ENCODE measurements at places on chromosomes 4 and X.

GRCh38 chr4:17265139-17265538 is 246.8 kb downstream of the QDPR start:
- no peak for DNase-seq

GRCh38 chr4:108556588-108557200 is 63.7 kb upstream of the RPL34 start:
- DNase-seq = no peak

- no peak for DNase-seq
Observed at GRCh38 chr4:48343551-48343950, 2.2 kb downstream of the SLAIN2 start.

- DNase-seq = no peak
Observed at GRCh38 chrX:34918091-34918736, 24.4 kb upstream of the FAM47B start.

DNA sequence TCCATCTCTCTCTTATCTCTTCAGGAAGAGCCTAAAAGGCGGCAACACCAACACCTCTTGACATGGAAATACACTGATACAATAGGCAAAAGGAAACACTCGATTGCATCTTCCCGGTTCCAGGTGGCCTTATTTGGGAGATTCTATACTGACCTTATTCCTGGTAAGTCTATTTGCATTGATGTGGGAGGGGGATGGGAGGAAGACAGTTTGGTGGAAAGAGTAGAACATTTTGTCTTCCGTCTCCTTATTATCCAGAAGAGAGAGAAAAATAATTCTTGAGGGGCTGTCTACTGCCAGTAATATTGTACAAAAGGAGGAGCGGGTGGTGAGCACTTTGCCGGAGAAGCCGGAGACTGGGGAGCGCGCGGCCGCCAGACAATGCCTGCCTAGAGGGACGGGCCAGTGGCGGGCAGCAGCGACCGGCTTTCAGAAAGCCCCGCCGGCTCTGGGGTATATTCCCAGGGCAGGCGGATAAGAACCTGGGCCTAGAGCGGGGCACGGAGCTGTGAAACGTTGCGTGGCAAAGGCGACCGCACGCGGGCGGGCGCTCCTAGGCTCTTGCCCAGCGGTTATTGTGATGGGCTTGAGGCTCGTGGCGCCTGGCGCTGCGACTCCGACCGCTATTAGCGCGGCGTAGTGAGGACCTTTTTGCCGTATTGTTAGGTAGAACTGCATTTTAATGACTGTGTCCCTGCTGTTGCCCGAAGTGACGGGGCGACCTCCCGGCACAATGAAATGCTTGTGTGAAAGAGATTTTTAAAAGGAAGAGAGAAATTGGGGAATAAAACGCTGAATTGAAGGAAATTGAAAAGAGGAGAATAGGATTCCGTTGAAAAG is 518 bp downstream of the PRDM8 start:
- DNase-seq = no peak

GRCh38 chr4:147118528-147118927 is 172.9 kb upstream of the TTC29 start:
- no peak for DNase-seq

DNA sequence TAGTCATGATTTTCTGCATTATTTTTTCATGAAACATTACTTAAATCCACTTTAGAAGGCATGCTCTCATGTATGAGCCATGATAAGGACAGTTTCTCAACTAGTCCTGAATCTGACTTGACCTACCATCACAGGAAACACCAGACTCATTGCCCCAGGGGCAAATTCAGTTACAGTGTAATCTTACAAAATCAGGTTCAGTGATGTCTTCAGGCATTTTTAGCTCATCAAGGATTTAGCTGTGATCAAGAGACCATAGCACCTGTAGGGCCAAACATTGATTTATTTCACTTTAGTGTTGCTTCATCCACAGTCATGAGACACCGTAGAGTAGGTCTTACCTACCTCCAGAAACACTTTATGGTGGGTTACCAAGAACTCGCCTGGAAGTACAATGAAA is 3.1 kb upstream of the TASL start:
- no peak for DNase-seq

- no peak for DNase-seq
Observed at GRCh38 chrX:36983831-36984230, 24.3 kb upstream of the FAM47C start.

- DNase-seq = no peak
Observed at GRCh38 chr4:109078724-109079123, 223.7 kb downstream of the COL25A1 start.

DNA sequence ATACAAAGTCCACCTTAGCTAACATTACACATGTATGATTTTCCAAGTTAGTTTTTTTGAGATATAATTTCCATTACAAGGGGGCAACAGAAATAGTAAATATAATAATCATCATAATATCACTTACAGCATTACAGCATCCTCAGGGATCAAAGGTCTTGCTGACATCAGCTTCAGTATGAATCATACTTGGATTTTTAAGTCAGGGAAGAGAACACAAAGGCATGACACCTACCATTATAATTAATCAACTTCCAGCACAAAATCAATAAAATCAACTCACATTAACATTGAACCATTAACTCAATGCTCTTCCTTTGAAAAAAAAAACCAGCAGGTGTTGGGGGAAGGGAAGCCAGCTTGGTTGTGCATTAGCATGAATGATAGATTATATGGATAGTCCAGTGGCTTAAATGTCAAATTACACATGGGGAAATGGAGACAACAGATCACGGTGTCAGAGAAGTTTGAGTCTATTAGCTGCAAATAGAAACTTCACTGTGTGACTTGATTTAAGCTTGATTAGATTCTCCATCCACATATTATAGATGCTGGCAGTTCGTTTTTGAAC is 66.9 kb upstream of the CAPN6 start:
- DNase-seq = no peak

GRCh38 chr4:125434136-125434535 is 119.4 kb downstream of the FAT4 start:
- DNase-seq = no peak

DNA sequence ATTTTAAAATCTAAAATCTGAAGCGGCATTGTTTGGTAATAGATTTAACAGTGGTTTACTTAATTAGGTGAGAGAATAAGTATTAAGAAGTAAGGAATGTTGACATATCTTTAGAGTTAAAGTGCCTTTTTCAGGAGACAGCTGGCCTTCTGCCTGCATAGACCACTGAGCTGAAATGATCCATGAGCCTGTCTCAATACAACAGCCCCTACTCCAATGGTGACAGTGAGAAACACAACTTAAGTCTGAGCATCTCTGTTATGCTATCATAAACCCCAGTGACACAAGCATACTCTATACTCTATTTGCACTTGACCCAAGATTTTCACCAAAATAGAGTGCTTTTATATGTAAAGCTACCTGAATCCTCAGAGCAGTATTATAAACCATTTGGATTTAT is 137.9 kb downstream of the GRIA2 start:
- DNase-seq = no peak

DNA sequence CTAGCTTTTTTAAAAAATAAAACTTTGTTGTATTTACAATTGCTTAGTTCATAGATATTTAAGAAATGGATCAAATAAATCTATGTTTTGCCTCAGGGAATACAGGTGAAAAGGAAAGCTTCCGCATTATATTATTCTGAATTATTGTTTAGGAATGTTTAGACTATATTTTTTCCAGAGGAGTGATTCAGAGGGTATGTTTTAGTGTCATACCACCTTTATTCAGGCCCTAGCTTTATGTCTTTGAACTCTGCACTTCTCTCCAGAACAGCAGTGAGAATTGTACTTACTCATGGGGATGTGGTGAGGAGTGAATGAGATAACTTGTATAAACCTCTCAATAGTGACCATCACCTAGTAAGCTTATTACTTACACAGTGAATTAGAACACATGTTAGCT is 14.0 kb downstream of the SLIT2 start:
- no peak for DNase-seq

- DNase-seq = no peak
Observed at GRCh38 chr4:141638230-141638629, 1.8 kb downstream of the IL15 start.

DNA sequence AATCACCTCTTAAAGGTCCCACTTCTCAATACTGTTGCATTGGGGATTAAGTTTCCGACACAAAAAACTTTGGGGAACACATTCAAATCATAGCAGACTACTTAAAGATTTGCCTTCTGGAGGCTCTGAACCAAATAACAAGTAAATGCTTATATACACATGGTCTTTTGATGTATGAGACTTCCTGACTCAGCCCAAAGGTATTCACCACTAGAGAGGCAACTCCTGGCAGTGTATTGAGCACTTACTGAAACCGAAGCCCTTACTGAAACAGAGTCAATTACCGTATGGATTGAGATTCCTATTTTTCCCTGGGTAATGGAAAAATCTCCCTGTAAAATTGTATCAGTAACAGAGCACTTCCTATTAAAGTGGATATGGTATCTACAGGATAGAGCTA is 45.4 kb downstream of the ZCCHC13 start:
- DNase-seq = no peak

- no peak for DNase-seq
Observed at GRCh38 chrX:43479850-43480249, 176.2 kb upstream of the MAOA start.

DNA sequence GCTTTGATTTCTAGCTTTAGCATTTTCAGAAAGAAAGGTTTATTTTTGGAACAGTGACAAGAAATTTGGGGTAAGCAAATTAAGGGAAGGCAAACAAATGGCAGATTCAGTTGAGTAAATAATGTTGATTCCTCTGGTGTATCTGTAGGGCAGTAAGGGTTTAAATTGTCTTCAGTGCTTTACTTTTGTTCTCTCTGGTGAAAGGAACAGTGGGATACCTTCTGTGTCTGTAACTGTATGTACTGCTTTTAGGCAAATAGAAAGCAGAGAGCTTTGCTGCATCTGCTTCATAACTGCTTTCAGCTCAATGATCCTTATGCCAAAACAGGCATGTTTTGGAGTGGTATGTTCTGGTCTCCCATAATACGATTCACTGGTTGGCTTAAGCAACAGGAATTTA is 932.1 kb upstream of the SLIT2 start:
- DNase-seq = no peak

- DNase-seq = no peak
Observed at GRCh38 chrX:155819966-155820491, 61.1 kb upstream of the VAMP7 start.

GRCh38 chr4:79689740-79690139 is 281.7 kb upstream of the GK2 start:
- no peak for DNase-seq

DNA sequence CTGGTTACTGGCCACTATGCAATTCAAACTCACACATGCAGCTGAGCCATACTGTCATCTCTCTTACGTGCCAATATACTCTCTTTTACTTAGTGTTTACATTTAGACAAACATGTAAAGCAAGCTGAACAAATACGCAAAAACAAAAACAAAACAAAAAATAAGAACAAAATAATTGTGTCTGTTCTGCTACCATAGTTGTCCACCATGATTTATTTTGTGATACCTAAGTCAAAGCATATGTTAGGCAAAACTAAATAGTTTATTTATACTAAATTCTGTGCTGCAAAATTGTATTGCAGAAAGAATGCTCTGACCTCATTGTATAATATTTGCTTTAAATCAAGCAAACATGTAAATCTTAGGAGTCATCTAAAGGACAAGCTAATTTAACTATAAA is 943.2 kb upstream of the AGA start:
- DNase-seq = no peak

GRCh38 chr4:86013621-86014020 is 346.2 kb downstream of the MAPK10 start:
- DNase-seq = no peak

GRCh38 chrX:125378770-125379169 is 59.1 kb downstream of the TEX13C start:
- DNase-seq = no peak

GRCh38 chr4:185122681-185123345 is 20.3 kb upstream of the SLC25A4 start:
- DNase-seq = no peak

GRCh38 chrX:107755721-107756120 is 19.9 kb downstream of the TSC22D3 start:
- no peak for DNase-seq

DNA sequence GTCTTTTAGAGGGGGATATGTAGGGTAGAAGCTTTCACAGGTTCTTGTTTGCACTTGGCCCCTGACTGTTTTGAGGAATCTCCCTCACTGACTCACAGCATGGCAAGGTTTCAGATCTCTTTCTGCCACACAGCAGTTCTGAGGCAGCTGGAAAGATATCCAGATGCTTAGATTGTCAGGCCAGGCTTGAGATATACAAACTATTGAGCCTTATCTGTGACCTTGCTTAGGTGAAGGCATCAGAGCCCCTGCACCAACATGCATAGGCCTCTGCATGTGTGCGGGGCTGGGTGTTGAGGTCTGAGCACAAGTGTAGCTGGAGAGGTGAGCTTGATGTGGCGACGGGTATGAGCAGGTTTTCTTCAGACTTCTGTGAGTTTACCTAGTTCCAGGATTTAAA is 80.9 kb upstream of the MSANTD1 start:
- DNase-seq = no peak

DNA sequence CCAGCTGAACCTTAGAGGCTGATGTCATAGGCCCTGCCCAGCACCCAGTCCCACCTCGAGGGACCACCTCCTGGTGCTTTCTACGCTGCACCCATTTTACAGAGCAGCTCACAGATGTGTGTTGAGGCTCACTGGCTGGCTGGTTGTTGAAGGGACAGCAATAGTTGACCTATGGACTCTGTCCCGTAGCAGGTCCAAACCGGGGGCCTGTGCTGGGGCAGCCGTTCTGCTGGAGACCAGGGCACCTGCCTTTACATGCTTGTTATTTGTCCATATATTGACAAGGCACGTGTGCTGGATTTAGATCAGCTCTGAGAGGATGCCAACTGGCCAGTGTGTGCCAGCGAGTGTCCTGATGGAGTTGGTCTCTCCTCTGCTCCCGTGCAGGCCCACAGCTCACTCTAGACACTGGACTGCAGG is 58.1 kb downstream of the TNIP2 start:
- no peak for DNase-seq

GRCh38 chr4:110620691-110621327 is 2.1 kb downstream of the PITX2 start:
- no peak for DNase-seq

DNA sequence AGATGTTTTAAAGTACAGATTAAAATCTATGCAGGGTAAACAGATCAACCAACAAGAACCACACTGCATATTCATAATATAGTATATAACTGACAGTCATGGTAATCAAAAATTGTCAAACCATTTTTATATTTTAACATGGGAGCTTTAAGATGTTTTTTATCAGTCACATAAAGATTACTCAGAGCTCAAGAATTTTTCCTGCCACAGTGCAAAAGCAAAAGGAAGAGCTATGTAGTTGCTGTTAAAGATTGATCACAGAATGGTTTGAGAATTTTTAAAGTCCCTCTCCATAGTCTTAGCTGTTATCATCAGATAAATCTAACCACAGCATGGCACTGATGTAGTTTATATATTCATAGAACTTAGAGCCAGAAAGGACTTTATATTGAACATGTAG is 8.5 kb downstream of the RAB9B start:
- no peak for DNase-seq

GRCh38 chr4:105896461-105896942 is 1.2 kb downstream of the NPNT start:
- no peak for DNase-seq

- DNase-seq = no peak
Observed at GRCh38 chrX:133776072-133776471, 209.3 kb downstream of the GPC3 start.

- DNase-seq = no peak
Observed at GRCh38 chr4:10977534-10977933, 293.0 kb upstream of the CLNK start.

Measured in D721Med (cell line).